ENCODE measurements at places on chromosomes 11 and 22.

DNA sequence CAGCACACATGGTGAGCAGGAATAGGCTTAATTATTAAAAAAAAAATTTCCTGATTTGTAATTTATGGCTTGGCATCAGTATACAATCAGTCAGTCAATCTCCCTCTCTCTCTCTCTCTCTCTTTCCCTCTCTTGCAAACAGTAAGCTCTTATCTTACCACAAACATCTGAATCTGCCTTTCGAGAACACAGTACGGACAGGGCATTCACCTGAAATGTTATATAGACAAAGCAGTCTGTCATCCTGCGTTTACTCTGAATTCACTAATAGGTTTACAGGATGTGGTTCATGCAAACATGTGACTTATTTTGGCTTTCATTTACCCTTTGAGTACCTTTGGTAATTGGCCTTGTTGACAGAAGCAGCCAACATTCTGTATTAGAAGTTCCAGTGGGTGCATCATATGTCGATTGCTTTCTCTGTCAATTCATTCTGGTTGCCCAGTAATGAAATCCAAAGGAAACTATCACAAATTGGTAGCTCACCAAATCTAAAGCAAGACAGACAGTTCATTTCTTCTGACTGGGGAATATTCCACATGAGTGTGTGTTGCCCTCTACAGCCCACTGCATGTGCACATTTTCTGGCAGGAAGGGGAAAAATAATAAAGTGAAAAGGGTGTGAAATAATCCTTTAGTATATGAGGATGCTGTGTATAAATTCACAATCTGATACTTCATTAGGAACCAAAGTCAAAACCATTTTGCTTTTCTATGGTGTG is 1058.2 kb downstream of the LRRC4C start:
- DNase-seq: no peak

- DNase-seq: no peak
Observed at GRCh38 chr11:70068950-70069349, 9.2 kb upstream of the ANO1 start.

GRCh38 chr11:129589190-129589860 is 213.7 kb downstream of the BARX2 start:
- DNase-seq: no peak

GRCh38 chr22:29737251-29738117 is 17.7 kb downstream of the CABP7 start:
- DNase-seq: no peak

DNA sequence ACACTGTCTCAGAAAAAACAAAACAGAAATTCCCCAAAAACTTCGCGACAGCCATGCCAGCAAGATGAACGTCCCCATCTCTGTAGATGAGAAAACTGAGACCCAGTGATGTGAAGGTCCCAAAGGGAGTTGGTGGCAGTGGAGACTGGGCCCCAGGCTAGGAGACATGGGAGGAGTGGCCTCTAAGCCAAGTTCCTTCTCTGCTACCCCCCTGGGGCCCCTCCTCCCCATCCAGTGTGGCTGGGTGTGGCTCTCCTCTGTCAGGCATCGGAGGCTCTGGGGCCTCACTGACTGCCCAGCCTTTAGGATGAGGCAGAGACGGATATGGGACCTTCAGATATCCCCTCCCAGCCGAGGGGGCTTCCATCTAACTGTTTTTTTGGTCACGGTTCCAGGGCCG is 9.8 kb downstream of the RELT start:
- no peak for DNase-seq

GRCh38 chr11:10722307-10722706 is 28.7 kb upstream of the CTR9 start:
- DNase-seq: no peak

DNA sequence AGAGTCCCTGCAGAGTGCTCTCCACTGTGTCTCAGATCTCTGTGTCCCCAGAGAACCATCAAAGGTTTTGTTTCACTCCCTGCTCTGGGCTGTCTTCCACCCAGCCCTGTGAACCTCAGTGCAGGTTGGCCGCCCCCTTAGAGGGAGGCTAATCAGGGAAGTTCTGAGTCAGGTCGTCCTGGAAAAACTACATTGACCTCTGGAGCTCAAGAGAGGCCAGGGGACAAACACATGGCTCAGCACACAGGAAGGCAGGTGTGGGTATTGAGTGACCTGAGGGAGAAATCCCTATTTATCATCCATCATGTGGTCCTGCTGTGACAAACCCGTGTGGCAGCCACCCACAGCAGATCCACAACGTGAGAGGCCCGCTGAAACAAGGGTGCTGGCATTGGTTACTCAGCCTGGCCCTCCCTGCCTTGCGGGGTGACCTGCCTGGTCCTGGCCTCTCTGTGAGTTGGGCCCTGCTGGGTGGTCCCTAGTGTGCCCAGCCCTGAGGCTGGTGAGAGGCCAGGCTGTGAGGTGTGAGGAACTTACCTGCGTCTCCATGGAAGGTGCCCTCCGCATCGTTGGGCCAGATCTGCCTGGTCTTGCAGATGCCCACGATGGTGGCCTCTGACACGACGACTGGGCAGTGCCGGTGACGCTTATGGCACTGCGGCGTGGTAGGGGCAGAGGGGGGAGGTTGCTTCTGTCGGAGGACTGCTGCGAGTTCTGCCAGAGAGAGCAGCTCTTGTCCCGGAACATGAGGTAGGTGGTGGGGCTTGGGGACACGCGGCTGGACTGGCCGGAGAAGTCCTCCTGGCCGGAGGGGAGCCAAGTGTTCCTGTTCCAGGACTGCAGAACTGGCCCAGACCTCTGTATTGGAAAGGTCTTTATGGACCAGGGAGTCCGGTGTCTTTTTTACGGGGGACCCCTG is 669 bp upstream of the BCR start:
- no peak for DNase-seq

GRCh38 chr11:128803449-128804245 is 63.4 kb downstream of the KCNJ1 start:
- no peak for DNase-seq

DNA sequence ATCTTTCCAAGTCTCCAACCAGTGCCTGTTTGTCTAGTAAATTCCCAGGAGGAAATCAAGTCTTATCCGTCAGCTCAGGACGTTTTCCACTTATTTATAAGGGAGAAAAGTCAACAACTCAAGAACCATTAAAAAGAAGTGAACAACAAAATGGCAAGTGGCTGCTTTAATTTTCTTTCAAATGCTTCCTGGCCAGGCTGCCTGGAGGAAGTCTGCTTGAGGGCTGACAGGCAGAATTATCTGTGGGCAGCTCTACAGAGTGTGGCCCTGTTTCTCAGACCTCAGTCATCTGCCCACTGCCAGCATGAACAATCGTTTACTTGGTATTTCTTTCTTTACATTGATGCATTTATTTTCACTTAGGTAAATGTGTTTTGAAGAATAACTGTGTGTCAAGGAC is 281.9 kb upstream of the ISX start:
- DNase-seq: no peak

DNA sequence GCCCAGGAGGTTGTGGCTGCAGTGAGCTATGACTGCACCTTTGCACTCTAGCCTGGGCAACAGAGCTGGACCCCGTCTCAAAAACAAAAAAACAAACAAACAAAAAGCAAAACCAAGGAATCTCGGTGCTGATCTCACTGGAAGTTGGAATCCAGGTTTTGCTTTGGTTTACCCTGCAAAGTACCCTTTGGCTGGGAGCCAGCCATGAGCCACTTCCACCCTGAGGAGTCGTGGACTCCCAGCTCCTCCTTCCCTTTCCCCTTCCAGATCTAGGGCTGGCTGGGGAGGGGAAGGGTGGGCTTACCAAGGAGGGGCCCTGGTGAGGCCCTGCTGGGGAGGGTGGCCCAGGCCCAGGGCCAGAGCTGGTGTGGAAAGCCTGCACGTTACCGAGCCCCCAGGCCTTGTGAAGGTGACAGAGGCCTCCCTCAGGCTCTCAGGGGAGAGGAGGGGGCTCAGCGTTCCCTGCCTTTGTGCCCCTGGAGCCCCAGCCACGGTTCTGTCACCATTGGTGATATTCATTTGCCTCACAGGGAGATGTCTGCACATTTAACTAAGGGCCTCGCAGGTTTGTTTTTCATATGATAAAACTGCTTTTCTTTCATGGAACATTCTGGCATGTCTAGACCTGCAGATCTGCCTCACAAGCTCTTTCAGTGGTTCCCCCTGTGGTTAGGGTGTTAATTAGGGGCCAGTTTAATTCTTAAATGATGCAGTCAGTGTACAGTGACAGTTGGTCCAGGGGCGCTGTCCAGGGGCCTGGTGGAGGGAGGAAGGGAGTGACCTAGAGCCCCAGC is 29.0 kb downstream of the FBLN1 start:
- DNase-seq: no peak

GRCh38 chr11:80317612-80318011 is 876.8 kb upstream of the TENM4 start:
- no peak for DNase-seq

GRCh38 chr22:21030621-21031544 is 1.5 kb downstream of the SLC7A4 start:
- DNase-seq: no peak

DNA sequence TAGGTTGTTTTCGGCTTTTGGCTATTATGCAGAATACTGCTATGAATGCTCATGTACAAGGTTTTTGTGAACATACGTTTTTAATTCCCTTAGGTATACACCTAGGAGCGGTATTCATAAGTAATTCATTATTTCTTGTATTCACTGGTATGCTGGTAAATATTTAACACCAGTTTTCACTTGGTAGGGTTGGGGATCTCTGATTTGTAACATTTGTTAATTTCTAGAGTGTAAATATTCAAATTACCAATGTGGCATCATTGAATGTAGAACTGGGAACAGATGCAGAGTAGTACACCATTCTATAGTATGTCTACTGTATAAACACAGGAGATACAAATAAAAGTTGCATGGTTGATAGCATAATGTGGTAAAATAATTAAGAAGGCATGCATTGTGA is 16.3 kb downstream of the GVQW3 start:
- no peak for DNase-seq

DNA sequence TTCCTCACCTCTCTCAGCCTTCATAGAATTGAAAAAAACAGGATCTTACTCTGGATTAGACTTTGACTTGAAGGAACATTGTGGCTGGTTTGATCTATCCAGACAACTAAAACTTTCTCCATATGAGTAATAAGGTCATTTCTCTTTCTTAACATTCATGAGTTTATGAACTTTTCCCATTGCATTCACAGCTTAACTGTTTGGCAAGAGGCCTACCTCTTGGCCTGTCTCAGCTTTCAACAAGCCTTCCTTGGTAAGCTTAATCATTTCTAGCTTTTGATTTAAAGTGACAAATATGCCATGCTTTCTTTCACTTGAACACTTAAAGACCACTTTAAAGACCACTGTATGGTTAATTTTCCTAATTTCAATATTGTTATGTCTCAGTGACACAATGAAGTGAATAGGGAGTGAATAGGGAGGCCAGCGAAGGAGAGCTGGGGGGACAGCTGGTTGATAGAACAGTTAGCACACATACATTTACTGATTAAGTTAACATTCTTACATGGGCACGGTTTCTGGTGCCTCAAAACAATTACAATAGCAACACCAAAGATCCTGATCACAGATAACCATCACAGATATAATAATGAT is 17.0 kb downstream of the IMMP1L start:
- no peak for DNase-seq

- DNase-seq: no peak
Observed at GRCh38 chr11:125401746-125402145, 94.3 kb downstream of the FEZ1 start.

DNA sequence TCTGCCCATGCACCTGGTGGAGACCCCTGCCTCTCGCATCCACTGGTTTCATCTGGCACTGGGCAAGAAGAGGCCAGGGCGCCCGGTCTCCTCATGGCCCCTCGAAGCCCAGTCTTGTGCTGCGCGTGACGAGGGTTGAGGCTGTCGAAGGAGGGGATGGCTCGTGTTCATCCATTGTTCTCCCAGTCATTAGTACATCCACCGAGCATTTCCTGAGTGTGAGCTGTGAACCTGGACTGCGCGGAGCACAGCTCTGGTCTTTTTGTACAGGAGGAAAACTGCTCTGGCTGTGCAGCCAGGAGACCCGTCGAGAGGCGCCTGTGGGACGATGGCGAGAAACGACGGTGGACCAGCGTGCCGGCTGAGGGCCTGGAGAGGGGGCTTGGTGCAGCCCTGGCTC is 6.8 kb downstream of the CACNA1I start:
- no peak for DNase-seq

DNA sequence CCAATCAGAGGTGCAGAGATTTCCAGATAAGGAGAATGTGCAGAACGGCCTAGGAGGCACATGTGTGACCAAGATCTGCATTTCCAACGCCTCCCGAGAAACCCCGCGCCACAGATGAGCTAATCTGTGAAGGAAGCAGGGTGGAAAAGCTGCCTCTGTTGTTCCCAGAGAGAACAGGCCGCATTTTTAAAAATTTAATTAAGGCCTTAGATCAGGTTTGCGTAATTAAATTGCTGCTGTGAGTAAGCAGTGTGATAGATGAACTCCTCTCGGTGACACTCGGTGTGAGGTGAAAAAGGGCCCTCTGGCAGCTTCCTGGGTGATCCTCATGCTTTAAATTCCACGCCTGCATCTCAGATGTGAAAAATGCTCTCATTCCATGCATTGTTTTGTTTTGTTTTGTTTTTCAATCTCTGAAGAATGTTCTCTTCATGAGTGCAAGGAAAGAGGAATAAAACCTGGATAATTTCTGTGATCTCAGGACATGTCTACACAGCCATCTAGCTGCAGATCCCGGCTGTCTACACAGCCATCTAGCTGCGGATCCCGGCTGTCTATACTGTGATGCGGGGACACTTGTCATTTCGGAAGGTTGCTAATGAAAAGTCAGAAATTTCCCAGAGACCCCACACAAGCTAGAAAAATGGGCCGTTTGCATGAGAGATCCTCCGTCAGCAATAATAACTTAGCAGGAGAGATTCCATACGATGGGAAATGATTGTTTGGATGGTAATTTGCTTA is 1398.9 kb downstream of the BRD1 start:
- DNase-seq: no peak

Measured in stimulated activated CD8-positive, alpha-beta memory T cell treated with anti-CD3 and anti-CD28 coated beads, Interleukin-12 subunit alpha, Interleukin-12 subunit beta, amount 100 ng/mL, for 4 hours (primary cell).